ENCODE measurements at places on chromosomes 5 and 9.

GRCh38 chr5:133292300-133292699 is 240.5 kb downstream of the HSPA4 start:
- no peak for DNase-seq

- no peak for DNase-seq
These were observed 175.7 kb downstream of the EBF1 start for GRCh38 chr5:158923799-158924551.

GRCh38 chr5:31984691-31985090 is 189.4 kb downstream of the GOLPH3 start:
- no peak for DNase-seq

DNA sequence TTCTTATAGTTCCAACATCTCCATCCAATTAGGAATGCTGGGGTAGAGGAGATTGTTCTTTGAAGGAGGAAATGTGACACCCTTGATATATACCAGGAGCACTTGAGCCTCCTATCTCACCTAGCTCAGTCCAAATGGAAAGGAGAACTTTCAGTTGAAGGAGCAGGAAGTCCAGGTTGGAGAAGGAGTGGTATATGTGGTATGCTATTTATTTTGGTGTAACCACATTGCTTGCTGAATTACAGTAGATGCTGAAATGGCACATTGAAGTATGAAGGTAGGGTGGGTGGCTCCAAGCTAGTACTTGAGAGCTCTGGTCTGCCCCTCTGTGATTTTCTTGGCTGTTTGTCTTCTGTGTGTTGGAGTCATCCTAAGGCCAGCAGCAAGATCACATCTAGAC is 6.1 kb downstream of the CSNK1G3 start:
- no peak for DNase-seq

- no peak for DNase-seq
These were observed 91.4 kb downstream of the ANGPTL2 start for GRCh38 chr9:127030814-127031740.

- peak; percentile 39 for DNase-seq
These were observed 9.9 kb downstream of the PTCH1 start for GRCh38 chr9:95506678-95507463.

- DNase-seq: peak; percentile 65
These were observed 1.2 kb downstream of the SURF4 start for GRCh38 chr9:133374612-133375115.

GRCh38 chr9:89940625-89941024 is 335.8 kb downstream of the GADD45G start:
- DNase-seq: no peak

- no peak for DNase-seq
These were observed 232.0 kb upstream of the GRIA1 start for GRCh38 chr5:153258469-153258868.

DNA sequence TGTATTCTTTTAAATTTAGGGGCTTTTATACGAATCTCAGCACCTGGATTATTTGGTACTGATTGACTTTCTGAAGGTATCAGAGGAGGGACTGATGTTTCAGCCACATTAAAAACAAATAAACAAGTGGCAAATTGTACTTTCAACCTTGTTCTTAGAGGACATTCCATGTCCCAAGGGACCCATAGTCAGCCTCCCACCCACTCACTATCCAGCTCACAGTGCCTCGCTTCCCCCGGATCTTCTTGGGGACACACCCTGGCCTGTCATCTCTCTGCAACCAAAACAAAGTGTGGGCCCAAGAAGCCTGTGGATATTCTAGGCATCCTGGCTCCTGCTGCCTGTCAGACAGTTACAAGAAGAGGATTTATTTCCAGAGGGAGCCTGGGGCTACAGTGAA is 8.8 kb upstream of the BOD1 start:
- DNase-seq: no peak

GRCh38 chr5:39013938-39014337 is 60.3 kb downstream of the RICTOR start:
- DNase-seq: no peak

DNA sequence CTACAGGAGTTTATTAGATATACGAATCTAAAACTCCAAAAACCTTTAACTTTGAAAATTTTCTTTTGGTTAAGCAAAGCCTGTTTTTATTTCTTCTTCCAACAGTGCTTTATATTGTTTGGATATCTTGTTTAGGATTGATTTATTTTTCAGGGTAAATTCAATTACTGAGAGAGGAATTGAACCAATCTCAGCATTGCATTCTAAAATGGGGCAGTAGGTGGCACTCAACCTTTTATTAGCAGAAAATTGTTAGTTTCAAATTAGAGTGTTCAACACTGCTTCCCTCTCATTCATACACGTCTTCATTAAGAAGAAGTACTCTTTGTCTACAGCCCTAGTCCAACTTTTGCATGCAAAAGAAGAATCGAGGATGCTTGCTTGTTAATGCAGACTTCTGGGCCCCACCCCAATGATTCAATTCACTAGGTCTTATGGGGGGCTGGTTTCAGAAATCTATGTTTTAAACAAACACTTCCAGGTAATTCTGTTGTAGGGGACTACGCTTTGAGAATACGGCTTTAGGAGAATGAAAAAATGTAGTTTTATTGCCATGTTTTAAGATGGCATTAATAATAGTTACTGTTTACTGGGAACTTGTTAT is 26.6 kb downstream of the MRPL22 start:
- DNase-seq: peak; percentile 6

- DNase-seq: peak; percentile 8
These were observed 591 bp downstream of the ABCA1 start for GRCh38 chr9:104927216-104927911.

DNA sequence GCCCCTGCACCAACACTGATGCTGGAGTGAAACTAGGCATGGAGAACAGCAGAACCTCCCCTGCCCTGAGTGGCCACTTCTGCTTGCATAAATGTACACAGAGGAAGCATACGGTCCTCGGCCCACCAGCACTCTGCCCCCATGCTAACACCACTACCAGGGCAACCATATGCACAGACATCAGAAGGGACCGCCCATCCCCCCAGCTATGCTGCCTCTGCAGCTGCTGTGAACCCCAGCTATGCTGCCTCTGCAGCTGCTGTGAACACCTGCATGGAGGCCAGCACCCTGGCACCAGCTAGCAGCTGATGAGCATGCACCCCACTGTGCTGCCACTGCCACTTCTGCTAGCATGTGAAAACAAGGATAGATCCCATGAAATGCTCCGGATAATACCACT is 250.3 kb downstream of the TUSC1 start:
- no peak for DNase-seq

DNA sequence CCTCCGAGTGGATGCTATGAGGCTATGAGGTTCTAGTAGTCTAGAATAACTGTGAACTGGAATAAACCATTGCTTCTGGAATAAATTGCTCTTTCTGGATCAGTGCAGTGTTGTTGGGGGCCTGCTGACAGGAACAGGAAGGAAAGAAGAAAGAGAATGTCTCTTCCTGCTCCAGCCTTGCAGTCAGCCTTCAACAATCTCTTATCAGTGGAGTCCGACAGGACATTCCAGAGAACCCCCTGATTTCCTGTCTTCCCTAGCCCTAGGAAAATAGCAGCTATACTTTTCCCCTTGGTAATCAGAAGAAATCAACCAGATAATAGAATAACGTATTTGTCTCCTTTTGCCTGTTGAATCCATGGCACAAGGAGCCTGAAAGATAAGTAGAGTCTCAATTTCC is 55.4 kb downstream of the WDR36 start:
- no peak for DNase-seq

- DNase-seq: no peak
These were observed 4.9 kb downstream of the IRX2 start for GRCh38 chr5:2746561-2747032.

DNA sequence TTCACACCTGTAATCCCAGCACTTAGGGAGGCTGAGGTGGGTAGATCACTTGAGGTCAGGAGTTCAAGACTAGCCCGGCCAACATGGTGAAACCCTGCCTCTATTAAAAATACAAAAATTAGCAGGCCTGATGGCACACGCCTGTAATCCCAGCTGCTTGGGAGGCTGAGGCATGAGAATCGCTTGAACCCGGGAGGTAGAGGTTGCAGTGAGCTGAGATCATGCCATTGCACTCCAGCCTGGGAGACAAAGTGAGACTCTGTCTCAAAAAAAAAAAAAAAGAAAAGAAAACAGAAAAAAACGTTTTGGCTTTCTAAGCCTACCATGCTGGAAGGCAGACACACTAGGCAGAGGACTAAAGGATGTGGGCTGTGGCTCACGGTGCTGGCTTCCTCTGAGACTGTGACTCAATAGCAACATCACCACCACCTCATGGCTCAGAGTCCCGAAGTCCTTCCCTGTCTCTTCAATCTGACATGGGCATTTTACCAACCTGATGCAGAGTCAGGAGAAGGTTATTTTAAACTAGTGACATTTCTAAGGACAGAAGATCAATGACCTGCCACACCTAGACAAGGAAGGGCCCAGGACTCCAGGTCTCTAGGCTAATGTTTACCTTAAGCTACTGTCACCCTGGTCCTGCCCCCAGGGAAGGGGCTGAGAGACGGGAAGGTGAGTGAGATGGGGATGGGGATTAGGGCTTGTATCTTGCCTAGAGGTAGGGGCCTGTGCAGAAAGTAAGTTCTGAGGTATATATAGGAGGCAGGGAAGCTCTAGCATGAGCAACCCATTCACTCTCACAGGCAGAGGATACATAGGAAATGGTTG is 3.7 kb downstream of the ECSCR start:
- peak; percentile 85 for DNase-seq

- DNase-seq: no peak
These were observed 126.1 kb downstream of the GPBP1 start for GRCh38 chr5:57299986-57300385.

- DNase-seq: no peak
These were observed 16.2 kb downstream of the COL5A1 start for GRCh38 chr9:134657666-134658377.

DNA sequence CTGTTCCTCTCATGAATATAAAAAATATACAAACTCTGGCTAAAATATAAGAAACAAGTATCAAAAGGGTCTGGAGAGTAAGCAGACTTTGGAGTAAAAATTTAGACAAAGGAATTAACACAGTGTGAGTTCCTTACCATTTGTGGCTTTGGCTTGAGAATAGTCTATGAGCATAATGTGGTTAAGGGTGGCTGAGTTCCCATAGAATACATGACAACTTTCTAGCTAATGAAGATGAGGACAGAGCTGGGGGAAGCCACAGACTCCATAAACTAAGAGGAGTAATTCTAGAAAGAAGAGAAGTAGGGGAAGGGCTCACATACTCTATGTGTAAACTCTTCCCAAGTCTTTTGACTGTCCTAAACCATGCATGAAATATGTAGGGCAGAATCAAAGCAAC is 79.4 kb downstream of the CAAP1 start:
- no peak for DNase-seq

DNA sequence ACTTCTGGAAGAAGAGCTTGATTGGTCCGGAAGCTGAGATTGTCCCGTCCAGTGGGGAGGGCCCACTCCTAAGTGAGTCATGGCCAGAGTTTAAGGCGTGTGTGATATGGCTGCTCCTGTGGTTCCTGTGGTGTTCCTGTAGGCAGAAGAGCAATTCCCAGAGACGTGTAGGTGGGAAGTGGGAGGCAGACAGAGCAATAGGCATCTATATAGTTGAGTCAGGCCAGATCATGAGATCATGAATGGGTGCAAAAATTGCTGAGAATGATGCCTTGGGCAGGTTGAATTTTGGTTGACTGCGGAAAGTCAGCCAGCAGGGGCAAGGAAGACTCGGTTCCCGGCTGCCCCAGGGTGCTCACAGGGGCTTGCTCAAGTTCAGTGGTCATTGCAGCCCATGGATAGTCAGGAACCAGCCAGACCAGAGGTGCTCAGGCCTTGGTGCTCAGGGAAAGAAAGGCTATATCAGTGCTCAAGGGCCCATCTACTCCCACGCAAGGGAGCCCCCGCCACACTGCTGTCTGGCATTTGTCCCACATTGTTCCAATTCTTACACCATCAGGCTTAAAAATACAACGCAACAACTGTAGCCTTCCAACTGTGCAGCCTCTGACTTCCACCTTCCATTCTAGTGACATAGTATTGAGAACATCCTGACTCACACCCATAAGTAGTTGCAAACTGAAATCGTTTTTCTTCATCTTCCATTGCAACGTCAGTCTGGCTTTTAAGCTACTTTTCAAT is 21.0 kb upstream of the GSN start:
- DNase-seq: no peak

GRCh38 chr5:156913719-156914370 is 49.2 kb downstream of the TIMD4 start:
- peak; percentile 56 for DNase-seq

GRCh38 chr5:91329283-91329682 is 53.8 kb downstream of the ARRDC3 start:
- no peak for DNase-seq

GRCh38 chr5:71786337-71787055 is 67.4 kb downstream of the CARTPT start:
- no peak for DNase-seq

Measured in CD4-positive, alpha-beta T cell treated with Interleukin-10 for 1 hour (primary cell).